ENCODE measurements at places on chromosomes 1 and 21.
A peak's percentile ranks its signal among the peaks of the same experiment; 100 is the strongest.

DNA sequence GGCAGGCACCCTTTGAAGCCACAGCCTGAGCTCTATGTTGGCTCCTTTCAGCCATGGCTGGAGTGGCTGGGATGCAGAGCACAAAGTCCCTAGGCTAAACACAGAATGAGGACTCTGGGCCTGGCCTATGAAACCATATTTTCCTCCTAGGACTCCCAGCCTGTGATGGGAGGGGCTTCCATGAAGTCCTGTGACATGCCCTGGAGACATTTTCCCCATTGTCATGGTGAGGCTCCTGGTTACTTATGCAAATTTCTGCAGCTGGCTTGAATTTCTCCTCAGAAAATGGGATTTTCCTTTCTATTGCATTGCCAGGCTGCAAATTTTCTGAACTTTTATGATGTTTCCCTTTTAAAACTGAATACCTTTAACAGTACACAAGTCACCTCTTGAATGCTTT is 61.3 kb downstream of the VCAM1 start:
- no peak for DNase-seq

GRCh38 chr1:62144238-62144831 is 50.3 kb upstream of the L1TD1 start:
- no peak for DNase-seq

- peak; percentile 37 for DNase-seq
Observed at GRCh38 chr1:31814631-31815306, 1.1 kb downstream of the SPOCD1 start.

GRCh38 chr1:18855573-18855972 is 3.9 kb downstream of the TAS1R2 start:
- no peak for DNase-seq

DNA sequence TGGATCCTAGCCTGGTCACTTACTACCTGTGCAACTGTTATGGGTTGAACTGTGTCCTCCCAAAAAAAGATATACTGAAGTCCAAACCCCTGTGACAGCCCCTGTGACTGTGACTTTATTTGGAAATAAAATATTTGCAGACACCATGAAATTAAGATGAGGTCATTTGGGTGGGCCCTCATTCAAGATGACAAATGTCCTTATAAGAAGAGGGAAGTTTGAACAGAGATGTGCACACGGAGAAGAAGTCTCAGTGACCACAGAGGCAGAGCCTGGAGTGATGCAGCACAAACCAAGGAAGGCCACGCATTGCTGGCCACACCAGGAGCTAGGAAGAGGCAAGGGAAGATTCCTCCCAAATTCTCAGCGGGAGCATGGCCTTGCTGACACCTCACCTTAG is 249.7 kb upstream of the RUNX1 start:
- no peak for DNase-seq

GRCh38 chr1:21546122-21546825 is 37.1 kb downstream of the ALPL start:
- DNase-seq = peak; percentile 66

DNA sequence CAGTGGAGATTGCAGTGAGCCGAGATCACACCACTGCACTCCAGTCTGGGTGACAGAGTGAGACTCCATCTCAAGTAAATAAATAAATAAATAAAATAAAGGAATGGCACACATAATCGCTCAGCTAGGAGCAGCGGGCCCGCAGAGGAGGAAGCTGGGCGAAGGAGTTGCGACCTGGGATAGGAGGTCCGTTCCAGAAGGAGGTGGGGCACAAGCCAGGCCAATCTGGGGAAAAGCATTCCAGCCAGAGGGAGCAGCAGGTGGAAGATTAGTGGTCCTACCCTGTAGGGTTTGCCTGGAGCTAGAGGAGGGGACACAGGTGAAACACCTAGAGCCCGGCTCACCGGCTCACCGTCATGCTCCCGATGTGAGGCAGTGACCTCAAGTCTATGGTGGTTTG is 40.3 kb upstream of the CASZ1 start:
- DNase-seq = no peak

GRCh38 chr1:205687242-205687641 is 6.9 kb upstream of the SLC45A3 start:
- DNase-seq = no peak

- no peak for DNase-seq
Observed at GRCh38 chr1:201138311-201138840, 11.4 kb upstream of the ASCL5 start.

- DNase-seq = no peak
Observed at GRCh38 chr1:44347280-44347679, 7.8 kb downstream of the ERI3 start.

DNA sequence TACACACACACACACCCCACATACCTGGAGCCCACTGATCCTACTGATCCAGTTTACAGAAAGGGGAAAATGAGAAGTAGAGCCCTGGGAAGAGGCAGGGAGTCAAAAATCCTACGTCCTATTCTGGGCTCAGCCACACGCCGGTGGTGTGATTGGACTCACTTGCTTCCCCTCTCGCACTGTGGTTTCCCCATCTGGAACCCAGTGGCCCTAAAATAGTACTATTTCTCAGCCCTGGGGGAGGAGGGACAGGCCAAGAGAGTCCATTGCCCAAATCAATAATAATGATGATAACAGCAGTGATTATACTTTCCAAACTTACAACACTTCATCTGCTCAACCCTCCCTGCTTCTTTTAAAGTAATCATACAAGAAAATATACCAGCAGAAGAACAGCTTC is 2.9 kb upstream of the PIGR start:
- peak; percentile 75 for DNase-seq

DNA sequence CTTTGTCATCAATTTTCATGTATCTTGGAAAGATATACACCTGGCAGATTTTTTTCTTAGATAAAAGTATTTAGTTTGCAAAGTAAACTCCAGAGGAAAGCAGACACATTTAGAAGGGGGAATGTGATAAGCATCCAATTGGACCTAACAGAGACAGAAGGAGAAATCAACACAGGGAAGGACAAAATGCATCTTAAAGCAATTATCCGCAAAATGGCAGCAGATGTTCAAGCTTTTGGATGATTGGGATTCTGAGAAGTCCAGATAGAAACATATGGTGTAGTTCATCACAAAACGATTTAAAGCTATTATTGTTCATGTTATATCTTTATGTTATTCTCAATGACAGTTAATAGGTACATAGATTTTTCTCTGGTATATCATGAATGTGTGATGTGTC is 1153.1 kb upstream of the B3GALT2 start:
- DNase-seq = no peak

DNA sequence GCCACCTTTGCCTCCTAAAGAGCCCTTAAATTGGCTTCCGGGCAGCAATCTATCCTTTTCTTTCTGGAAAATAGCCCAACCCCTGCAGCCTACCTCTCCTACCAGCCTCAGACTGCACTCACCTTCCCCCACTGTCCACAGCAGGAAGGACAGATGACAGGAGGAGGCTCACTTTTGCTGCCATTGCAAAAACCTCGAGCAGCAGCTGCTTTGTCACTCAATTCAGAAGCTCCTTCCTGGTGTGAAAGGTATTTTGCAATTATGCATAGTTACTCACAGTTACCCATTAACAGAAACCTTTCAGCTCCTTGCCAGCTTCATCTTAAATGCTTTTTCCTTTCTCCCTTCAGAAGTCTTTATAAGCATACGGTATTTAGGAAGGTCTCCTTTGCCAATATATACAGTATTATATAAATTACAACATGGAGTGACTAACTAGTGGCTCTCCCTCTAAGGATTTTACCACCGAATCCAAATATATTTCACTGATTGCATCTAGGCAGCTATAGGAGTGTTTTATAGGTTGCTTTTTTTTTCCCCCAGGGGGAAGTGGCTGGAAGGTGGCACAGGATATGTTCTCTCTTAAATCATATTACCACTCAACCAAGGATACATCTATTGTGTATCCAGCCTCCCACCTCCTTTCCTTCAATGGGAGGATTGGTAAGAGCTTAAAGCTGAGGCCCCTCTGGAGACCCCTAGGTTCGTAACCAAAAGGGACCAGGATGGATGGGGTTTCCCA is 142.1 kb upstream of the IPO9 start:
- DNase-seq = no peak

- no peak for DNase-seq
Observed at GRCh38 chr1:44565833-44566232, 108.4 kb downstream of the TMEM53 start.

DNA sequence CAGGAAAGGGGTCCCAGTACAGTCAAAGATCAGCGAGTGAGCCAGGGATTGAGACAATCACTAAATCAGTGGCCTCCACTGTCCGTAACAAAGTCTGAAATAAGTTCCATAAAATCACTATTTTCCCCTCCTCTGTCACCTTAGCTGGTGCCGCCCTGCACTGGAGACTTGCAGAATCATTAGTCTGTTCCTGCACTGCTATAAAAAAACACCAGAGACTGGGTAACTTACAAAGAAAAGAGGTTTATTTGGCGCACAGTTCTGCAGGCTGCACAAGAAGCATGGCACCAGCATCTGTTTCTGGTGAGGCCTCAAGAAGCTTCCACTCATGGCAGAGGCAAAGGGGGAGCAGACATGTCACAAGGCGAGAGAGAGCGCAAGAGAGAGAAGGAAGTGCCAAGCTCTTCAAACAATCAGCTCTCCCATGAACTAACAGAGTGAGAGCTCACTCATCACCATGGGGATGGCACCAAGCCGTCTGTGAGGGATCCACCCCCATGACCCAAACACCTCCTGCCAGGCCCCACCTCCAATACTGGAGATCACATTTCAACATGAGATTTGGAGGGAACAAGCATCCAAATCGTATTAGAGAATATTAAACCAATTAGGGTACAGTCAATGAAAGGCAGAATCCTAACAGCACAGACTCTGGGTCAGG is 129.8 kb upstream of the TIAM1 start:
- DNase-seq = no peak

DNA sequence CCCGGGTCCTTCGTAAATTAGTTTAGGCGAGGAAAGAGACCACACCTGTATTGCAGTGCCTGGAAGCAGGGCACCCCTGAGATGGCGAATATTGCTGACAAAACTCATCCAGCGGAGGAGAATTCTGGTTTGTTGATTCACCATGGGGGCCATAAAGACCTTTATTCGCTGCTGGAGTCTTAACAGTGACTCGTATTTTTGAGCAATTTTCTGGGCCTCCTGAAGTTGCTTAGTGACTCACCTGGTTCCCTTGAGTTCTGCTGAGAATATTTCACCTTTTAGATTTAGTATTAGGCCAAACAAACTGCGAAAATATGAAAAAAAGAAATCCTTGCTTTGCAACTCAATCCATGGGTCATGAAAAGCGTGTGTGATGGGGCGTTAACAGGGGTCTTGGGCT is 20.6 kb upstream of the H6PD start:
- no peak for DNase-seq

DNA sequence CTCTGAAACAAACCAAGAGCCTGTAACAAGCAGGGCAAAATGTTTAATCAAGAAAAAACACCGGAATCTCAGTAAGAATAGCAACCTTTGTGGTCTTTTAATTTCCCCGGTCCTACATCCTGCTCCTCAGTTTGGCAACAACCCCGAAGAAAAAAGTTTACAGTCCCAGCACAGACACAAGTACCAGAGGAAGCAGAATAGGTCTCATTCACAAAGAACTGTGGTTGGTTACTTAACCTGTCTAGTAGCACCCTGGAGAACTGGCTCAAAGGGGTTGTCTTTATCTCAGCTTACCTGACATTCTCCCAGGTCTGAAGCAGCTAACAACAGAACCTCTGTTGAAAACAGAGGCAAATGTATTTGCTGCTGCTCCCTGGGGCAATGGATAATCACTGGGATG is 399.3 kb downstream of the AJAP1 start:
- no peak for DNase-seq

DNA sequence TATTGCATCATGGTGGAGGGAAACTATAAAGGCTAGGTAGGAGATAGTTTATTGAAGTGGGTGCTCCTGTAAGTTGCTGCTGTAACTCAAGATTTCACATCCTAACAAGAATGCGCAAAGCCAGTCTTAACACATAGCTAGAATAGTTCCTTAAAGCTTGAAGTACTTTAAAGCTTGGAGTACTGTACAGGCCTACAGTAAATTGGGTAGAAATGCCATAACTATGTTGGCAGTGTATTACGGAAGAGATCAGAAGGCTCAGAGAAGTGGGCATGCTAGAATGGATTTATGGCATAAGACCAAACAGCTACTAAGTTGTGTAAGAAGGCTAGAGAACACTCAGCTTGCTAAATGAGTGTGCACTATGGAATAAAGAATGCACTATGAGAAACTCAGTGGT is 44.5 kb downstream of the DMRTA2 start:
- DNase-seq = no peak

GRCh38 chr1:193415256-193415655 is 228.8 kb upstream of the B3GALT2 start:
- DNase-seq = no peak

- DNase-seq = no peak
Observed at GRCh38 chr1:230975636-230976035, 3.0 kb downstream of the TTC13 start.

DNA sequence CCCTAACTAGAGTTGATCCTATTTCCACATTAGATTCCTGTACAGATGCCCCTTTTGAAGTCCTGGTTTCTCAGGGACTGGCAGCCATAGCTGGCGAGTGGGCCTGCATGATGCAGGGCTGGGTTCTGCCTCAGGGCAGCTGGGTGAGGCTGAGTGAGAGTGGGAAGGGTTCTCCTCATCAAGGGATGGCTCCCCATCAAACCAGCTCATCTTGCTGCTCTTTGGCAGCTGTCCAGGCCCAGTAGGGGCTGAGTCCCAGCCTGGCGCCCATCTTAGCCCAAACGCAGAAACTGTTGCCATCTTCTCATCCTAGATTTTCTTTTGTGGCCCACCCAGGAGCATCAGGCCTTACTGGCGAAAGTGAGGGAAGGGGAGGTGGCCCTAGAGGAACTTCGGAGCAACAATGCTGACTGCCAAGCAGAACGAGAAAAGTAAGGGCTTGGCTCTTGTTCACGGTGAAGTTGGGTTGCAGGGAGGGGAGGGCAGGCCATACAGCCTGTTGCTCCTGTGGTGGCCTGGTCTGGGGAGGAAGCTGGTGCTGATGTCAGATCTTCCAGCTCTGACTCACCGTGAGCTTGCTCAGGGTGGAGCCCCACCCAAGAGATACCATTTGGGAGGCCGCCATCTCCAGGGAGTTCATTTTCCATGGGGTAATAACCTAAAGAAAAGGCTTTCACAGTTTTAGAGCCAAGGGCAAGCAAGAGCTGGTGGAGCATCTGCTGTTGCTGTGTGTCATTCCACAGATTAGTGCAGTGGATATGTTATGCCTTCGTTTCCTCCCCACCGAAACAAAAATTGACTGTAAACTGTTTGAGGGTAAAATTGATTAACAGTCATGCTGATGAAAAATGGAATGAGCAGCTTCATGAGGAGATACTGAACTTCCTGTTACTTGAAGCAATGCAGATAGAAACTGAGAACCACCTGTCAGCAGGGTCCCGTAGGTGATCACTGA is 34.7 kb downstream of the TUFT1 start:
- no peak for DNase-seq

GRCh38 chr1:199124351-199124750 is 485.5 kb downstream of the PTPRC start:
- DNase-seq = no peak

GRCh38 chr1:91502672-91503184 is 2.1 kb downstream of the CDC7 start:
- no peak for DNase-seq

GRCh38 chr1:111172463-111172862 is 28.0 kb downstream of the DENND2D start:
- no peak for DNase-seq
